ENCODE measurements at places on chromosomes 1 and 21.

DNA sequence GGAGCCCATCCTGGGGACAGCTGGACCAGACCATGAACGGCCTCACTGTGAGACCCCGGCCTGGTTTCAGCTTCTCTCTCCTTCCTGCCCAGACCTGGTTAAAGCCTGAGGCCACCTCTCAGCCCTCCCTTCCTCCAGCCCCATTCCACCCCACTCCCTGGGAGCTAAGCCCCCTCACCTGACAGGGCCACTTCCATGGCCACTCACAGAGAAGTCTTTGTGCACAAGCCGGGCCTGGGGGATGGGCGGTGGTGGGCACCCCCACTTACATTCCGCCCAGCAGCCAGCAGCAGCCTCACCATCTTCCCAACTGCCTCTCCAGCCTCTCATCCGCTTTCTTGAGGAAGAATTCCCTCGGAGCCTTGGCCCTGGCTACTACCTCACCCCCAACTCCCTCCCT, 40.4 kb downstream of the RHBG start:
- H3K27ac ChIP-seq: no peak overlapping the region
- no peaks in the 10 kb centered on the region for H3K27me3 ChIP-seq
- H3K4me3 ChIP-seq: no peak overlapping the region
- no peaks in the 10 kb centered on the region for H3K4me1 ChIP-seq
- H3K36me3 ChIP-seq: no peaks in the 10 kb centered on the region

GRCh38 chr1:208600456-208601190, 356.4 kb upstream of the PLXNA2 start:
- no peak overlapping the region for H3K4me3 ChIP-seq
- DNase-seq: no peak
- no peaks in the 10 kb centered on the region for H3K27me3 ChIP-seq
- no peaks in the 10 kb centered on the region for H3K4me1 ChIP-seq
- no peak overlapping the region for H3K27ac ChIP-seq

GRCh38 chr1:234925440-234926263, 203.0 kb downstream of the TOMM20 start:
- no peak overlapping the region for H3K4me3 ChIP-seq
- DNase-seq: no peak
- no peaks in the 10 kb centered on the region for H3K36me3 ChIP-seq

GRCh38 chr1:8394456-8395321, 76.8 kb downstream of the SLC45A1 start:
- no peaks in the 10 kb centered on the region for H3K27me3 ChIP-seq
- no peak for DNase-seq
- no peaks in the 10 kb centered on the region for H3K4me1 ChIP-seq
- peak overlapping the region; percentile 79 for H3K27ac ChIP-seq
- no peaks in the 10 kb centered on the region for H3K36me3 ChIP-seq
- no peak overlapping the region for H3K4me3 ChIP-seq

DNA sequence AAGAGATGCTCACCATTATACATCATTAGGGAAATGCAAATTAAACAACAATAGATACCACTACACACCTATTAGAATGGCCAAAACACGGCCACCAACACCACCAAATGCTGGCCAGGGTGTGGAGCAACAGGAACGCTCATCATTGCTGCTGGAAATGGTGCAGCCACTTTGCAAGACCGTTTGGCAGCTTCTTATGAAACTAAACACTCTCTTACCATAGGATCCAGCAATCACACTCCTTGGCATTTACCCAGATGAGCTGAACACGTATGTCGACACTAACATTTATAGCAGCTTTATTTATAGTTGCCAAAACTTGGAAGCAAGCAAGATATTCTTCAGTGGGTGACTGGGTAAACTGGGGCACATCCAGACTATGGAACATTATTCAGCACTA, 28.9 kb upstream of the ADARB1 start:
- H3K27me3 ChIP-seq: no peaks in the 10 kb centered on the region
- no peak for DNase-seq
- no peaks in the 10 kb centered on the region for H3K4me1 ChIP-seq
- H3K36me3 ChIP-seq: no peaks in the 10 kb centered on the region
- H3K4me3 ChIP-seq: no peak overlapping the region

Data from Peyer's patch (tissue), 4 donors.